ENCODE measurements at places on chromosomes 7 and 10.

GRCh38 chr10:21318540-21319167 is 206.8 kb downstream of the SKIDA1 start:
- DNase-seq: no peak

GRCh38 chr7:101093906-101094305 is 8.6 kb downstream of the TRIM56 start:
- no peak for DNase-seq

- DNase-seq: no peak
Observed at GRCh38 chr10:15046626-15047025, 2.9 kb downstream of the OLAH start.

DNA sequence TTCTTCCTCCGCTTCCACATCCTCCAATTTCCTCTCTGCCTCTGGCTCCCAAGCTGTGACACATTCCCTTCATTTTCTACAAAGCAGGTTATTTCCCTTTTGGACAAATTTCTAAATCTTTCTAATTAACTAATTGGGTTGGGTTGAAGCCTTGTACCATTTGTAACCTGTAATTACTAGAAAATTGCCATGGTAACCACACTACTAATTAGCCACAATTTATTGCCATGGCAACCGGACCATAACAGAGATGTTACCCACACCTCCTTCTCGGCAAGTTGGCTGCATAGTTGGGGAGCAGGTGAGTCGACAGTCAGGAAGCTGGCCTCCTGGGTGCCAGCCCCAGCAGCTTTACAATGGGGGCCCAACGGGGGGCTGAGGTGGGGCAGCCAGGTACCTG is 61.6 kb downstream of the GOLGA7B start:
- peak; percentile 27 for DNase-seq

GRCh38 chr10:802506-802905 is 113.0 kb upstream of the DIP2C start:
- DNase-seq: no peak

GRCh38 chr10:70255329-70256299 is 22.4 kb upstream of the PPA1 start:
- DNase-seq: no peak
